ENCODE measurements at places on chromosomes 5 and 9. TPM values are rescaled to one million over a fixed set of nuclear protein-coding genes. Genes with fewer than 3 reads are reported as not detected.

GRCh38 chr9:127256324-127256723, 8.2 kb upstream of the GARNL3 start:
- no peak for DNase-seq

- no peak for DNase-seq
Observed at GRCh38 chr5:3789519-3790193, 194.0 kb downstream of the IRX1 start.

- no peak for DNase-seq
Observed at GRCh38 chr5:68041293-68041692, 174.3 kb upstream of the PIK3R1 start.

DNA sequence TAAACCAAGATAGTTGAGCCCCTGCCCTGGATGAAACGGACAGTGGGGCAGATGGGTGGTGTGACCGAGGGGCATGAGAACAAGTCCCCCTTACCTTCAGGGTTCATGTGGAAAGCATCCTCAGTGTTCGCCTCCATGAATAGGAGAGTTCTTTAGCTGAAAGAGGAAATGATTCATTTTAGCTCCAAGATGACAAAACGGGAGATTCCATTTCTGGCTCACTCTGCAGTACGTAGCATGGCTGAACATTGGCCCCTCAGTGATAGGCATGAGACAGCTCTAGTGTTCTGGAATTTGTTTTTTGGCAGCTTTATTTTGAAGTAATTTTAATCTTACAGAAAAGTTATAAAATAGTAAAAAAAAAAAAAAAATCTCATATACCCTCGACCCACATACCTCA, 70.2 kb upstream of the AGXT2 start:
- DNase-seq: no peak

- DNase-seq: no peak
Observed at GRCh38 chr5:87770601-87771121, 357.9 kb upstream of the CCNH start.

ADAMTSL1 gene
- total RNA-seq: 8.2 TPM

AQP3 gene
- not detected for total RNA-seq
